RKO (cell line): ENCODE measurements at places on chromosomes 6 and 20.

GRCh38 chr6:132598473-132598872, 8.9 kb upstream of the TAAR5 start:
- DNase-seq, result peak; percentile 59

- no peak for DNase-seq
Observed at GRCh38 chr20:4519534-4519933, 202.2 kb upstream of the PRND start.

DNA sequence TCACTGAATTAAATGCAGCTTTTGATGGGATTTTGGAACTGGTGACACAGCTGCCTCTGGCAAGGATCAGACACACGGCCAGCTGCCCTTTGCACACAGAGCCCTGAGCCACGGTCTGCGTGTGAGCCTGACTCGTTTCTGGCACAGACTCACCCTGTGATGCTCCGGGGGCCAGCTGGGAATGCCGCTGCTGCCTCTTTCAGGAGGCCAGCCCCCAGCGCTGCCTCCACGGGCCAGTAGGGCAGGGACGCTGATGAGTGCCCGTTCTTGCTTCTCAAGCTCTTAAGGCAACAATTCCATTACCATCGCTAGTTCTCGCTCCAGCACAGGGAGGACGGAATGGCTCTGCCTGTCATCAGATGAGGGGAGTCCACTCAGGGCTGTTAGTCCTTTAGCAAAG, 61.6 kb downstream of the IRF4 start:
- DNase-seq, result peak; percentile 5

- DNase-seq, result no peak
Observed at GRCh38 chr6:37862430-37862829, 42.9 kb downstream of the ZFAND3 start.

- DNase-seq, result peak; percentile 54
Observed at GRCh38 chr6:87742106-87742505, 40.1 kb upstream of the AKIRIN2 start.

DNA sequence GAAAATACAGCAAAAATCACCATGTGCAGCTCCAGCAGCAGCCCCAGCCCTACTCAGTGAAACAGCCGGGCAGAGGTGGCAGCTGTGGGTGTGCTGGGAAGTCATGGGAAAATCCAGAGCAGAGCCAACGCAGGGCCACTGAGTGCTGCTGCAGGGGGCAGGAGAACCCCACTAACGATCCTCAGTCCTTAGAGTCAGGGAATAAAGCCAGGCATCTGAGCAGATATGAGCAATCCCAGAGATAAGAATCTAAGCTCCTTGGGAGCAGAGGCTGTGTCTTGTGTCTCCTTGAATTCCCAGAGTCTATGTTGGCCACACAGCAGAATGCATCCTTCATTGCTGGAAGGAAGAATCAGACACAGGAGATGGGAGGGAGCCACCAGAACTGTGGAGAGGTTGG, 493.1 kb upstream of the MAP3K7 start:
- no peak for DNase-seq

GRCh38 chr6:121503589-121503991, 68.1 kb downstream of the GJA1 start:
- DNase-seq, result no peak

- no peak for DNase-seq
Observed at GRCh38 chr20:18165553-18165952, 27.9 kb downstream of the KAT14 start.

- no peak for DNase-seq
Observed at GRCh38 chr20:51532577-51533191, 9.8 kb downstream of the NFATC2 start.

DNA sequence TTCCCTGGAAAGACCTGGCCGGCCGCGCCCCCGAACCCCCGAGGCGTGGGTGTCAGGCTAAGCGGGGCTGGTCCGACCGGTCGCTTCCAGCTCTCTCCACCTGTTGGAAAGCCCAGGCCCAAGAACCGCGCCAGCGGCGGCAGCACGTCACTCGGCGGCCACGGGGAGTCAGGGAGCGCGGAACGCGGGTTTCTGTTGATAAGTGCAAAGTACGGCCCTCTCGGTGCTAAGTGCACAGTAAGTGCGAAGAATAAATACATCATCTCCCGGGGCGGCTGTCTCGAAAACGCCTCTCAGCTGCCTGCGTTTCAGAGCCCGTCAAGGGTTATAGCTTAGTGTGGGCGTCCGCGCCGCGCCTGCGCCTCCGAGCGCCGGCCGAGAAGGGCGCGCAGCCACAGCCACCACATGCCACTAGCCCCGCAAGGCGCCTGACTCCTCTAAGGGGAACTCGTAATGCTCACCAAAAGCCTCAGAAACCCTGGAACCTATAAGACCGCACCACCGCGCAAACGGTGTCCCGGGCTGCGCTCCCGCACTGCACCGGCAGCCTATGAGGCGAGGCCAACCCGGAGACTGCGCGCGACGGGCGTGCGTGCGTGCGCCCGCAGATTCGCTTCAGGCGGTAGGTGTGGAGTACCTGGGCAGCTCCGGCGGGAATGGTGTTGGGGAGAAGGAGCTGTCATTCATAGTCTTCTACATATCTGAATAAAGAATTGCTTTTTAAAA, 9.2 kb upstream of the TBX18 start:
- DNase-seq, result no peak

GRCh38 chr6:145323646-145324045, 411.7 kb downstream of the EPM2A start:
- DNase-seq, result no peak

DNA sequence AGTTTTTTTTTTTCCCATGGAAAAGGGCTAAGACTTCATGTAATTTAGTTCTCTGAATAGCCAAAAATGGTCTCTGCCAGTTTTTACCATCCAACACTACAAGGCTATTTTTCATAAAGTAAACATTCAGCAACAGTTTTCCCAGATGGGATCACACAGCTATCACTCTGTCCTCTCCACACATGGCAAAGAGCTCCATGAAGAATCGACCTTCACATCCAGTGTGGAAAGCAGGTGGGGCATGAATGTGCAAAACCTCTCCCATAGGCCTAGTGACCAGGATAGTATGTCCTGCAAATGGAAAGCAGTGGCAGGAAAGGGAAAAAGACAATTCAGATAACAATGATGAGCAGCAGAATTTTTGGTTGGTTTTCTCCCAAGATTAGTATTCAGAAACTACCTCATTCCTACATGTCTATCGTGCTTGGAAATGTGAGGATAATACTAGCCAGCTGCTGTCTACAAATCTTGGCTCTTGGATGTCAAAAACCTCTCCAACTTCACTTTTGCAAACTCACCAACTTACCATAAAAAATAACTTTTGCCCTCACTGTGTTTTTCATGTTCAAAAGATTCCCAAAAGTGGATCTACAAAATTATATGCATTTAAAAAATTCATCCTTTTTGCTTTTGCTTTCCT, 159.7 kb upstream of the MCHR2 start:
- no peak for DNase-seq

GRCh38 chr6:138456401-138456790, 42.9 kb downstream of the NHSL1 start:
- DNase-seq, result no peak

GRCh38 chr6:151409679-151410078, 18.3 kb upstream of the ZBTB2 start:
- no peak for DNase-seq

DNA sequence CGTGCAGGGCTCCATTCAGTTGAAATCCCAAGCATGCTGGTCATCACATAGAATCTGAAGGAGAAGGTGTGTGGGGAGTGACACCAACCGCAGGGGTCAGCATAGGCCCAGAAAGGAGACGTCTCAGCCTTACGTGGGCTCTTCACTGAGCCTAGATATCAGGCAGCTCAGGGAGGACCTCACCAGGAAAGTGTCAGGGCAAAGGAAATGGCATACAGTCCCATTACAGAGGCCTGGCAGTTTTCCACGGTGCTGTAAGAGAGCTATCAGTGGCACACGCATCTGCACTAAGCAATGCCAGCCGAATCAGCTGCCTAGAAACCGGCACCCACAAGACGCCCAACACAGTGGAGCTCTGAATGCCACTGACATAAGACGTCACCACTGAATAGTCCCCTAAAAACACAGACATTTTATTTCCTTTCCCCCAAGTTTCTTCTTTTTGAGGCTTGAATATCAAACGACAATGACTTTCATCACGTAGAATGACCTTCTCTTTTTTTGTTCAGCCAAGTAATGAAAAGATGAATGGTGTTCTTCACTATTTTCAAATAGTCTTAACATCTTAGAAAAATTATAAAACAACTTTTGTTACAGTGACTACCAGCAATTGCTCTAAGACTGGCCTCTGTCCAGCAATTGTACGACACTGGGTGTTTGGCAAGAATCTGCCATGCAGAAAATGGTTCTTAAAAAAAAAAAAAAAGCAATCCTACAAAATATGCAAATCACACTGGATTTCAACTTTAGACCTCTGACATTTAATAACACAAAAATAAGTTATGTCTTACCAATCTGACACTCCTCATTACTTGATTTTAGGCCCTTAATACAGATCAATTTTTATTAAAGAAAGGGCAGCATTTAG, 88.9 kb upstream of the FOXQ1 start:
- DNase-seq, result no peak

- no peak for DNase-seq
Observed at GRCh38 chr20:36455972-36456625, 85.2 kb upstream of the MYL9 start.

- peak; percentile 56 for DNase-seq
Observed at GRCh38 chr6:170291271-170292110, 613 bp upstream of the DLL1 start.

- no peak for DNase-seq
Observed at GRCh38 chr20:31607640-31608250, 2.7 kb downstream of the ID1 start.

DNA sequence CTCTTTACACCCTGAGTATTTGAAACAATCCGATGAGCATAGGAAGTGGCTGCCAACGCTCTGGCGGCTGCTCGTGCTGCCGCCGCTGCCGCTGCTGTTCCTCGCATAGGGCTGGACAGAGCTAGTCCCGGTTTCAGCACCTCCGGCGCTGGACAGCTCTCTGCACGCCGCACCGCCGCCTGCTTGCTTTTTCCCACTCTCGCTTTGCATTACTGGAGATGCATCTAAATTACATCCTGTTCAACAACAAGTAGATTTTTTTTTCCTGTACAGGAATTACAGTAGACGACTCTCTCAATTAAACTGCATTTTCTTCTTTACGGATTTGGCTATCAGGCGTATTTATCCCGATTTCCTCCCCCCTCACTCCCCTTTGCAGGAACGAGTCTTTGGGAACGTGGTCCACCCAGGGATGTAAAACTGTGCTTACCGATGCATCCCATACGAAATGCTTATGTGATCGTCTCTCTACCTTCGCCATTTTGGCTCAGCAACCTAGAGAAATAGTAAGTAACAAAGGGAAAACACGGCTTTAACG, 563.8 kb downstream of the LMBRD1 start:
- DNase-seq, result no peak

DNA sequence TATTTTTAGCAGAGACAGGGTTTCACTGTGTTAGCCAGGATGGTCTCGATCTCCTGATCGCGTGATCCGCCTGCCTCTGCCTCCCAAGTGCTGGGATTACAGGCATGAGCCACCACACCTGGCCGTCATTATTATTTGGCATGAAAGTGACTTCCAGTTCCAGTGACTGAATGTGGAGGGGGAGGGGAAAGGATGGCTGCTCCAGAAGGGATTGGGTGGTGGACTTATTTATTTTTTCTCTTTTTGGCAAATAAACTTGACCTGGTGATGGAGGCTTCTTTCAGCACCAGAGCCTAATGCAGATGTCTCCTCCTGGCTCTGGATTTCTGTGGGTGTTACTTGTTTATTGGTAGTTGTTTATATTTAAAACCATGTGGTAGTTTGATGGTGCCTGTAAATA, 16.9 kb upstream of the SLC22A23 start:
- DNase-seq, result no peak

- no peak for DNase-seq
Observed at GRCh38 chr20:51594236-51595057, 51.9 kb upstream of the NFATC2 start.

GRCh38 chr20:3166913-3167342, 6.4 kb downstream of the LZTS3 start:
- DNase-seq, result no peak

DNA sequence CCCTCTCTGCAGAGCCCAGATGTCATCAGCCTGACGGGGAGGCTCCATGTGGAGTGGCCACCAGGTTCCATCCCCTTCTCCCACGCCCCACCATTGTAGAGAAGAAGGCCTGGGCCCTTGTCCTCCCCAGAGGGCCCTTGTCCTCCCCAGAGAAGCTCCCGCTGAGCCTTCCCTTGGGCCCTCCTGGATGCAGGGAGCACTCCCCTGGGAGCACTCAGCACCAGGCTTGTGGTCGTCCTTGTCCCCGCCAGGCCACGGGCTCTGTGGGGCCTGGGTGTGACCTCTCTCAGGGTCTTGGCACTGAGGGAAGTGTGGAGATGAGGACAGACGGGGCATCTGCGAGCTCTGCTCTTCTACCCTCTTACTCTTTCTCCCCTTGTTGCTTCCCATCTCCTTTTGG, 83.4 kb upstream of the NNAT start:
- no peak for DNase-seq

DNA sequence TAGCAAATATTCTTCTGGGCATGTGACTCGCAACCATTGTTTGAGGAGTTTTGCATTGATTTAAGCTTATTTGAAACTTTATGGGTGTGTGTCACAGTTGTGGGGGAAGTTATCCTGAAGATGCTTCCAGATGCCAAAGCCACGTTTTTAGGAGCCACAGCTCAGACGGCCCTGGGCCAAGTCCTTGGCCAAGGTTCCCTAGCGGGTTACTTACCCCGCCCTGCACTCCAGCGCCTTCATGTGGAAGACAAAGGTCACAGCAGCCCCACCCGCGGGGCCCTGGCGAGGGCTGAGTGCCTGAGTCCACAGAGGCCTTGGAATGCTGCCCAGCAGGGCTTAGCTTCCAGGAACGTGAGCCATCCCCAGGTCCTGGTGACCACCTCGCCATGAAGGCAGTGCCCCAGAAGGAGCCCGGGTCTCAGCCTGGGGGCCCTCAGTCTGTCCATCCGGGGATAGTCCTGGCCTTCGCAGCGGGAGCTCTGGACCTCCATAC, 308.3 kb downstream of the CDH4 start:
- DNase-seq, result no peak

GRCh38 chr6:142947714-142948480, 2.9 kb upstream of the HIVEP2 start:
- DNase-seq, result peak; percentile 44

DNA sequence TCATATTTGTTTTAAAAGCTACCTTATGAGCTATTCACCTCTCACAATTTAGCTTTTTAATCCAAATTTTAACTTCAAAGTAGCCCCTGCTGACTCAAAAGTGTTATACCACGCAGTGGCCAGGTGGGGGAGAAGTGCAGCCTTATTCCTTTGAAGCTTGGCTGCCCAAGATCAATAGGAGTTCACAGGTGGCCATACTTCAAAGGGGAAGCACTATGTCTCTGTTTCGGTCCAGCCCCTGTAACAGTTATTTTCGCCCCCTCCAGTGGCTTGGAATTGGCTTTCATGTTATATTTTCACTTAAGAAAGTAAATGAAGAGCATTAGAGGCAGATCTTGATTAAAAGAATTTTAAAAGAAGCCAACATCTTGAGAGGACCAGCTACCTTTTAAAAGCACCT, 608.4 kb downstream of the EPHA7 start:
- DNase-seq, result peak; percentile 60
